Dermis microvascular lymphatic vessel endothelial cell (primary cell): ENCODE measurements at places on chromosomes 2 and 18. TPM values are rescaled to one million over a fixed set of nuclear protein-coding genes. Genes with fewer than 3 reads are reported as not detected.

- DNase-seq: no peak
These were observed 10.2 kb upstream of the ALPP start for GRCh38 chr2:232368311-232368731.

DNA sequence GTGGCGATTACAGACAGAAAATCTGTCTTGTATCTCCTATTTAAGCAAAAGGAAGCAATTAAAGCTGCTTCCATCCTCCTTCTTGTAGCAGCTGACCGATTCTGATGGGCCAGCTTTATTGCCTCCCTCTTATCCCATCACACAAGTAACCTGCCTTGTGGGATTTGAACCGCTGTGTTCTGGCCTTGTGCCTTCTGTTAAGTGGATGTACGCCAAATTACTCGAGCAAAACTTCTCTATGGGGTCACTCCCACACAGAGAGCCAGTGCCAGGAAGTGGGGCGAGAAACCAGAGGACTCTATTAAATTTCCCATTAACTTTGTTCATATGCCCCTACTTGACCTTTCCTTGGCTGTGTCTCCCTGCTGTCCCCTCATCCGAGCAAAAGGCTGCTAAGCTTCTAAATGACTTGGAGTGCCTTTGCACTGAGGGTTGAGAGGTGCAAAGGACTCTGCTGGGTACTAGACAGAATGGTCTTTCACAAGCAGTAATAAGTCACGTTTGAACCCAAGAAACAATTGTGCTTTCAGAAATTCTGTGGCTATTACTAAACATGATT, 672.5 kb downstream of the MBD2 start:
- no peak for DNase-seq

The FN1 gene
- total RNA-seq: 226 and 416 TPM in 2 replicates

- no peak for DNase-seq
These were observed 45.5 kb upstream of the TNFRSF11A start for GRCh38 chr18:62279561-62279960.

- no peak for DNase-seq
These were observed 55.8 kb upstream of the TNP1 start for GRCh38 chr2:216915557-216916150.

- DNase-seq: peak; percentile 71
These were observed 25.7 kb downstream of the SRBD1 start for GRCh38 chr2:45585267-45585861.

The NLRC4 gene
- total RNA-seq: under 0.01 TPM in 1 of 2 replicates, not detected in the other

GRCh38 chr2:78024996-78025395, 502.8 kb upstream of the LRRTM4 start:
- DNase-seq: no peak

GRCh38 chr2:8799004-8799403, 38.4 kb downstream of the KIDINS220 start:
- no peak for DNase-seq

The DPP4 gene
- total RNA-seq: 67.4 and 73.6 TPM in 2 replicates

DNA sequence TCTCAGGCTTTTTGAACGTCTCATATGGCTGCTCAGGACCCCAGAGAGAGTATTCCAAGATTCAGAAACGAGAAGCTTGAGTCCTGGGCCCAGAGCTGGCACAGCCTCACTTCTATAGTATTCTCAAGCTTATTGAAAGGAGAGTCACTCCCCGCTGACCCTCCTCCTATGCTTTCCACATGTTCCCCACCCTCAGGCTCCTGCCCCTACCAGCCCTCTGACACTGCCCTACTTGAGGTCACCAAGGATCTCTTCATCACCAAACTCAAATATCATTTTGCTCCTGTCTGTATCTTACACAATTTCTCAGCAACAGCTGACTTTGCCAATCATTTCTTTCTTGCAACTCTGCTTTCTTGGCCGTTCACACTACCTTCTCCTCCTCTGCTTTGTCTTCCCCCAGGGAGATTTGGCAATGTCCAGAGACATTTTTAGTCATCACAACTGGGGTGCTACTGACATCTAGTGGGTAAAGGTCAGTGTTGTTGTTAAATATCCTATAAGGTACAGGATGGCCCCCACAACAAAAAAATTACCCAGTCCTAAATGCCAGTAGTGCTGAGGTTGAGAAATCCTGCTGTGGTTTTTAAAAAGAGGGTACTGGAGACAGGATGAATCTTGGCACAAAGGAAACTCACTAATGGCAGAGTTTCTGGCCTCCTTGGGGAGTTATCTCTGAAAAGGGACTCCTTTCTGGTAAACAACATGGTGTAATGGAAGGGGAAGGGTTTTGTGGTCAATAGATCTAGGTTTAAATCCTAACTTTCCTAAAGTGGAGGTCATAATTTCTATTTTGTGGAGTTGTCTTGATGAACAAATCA, 26.9 kb upstream of the INSIG2 start:
- peak; percentile 7 for DNase-seq

GRCh38 chr18:12819322-12819721, 64.7 kb downstream of the PTPN2 start:
- DNase-seq: no peak

DNA sequence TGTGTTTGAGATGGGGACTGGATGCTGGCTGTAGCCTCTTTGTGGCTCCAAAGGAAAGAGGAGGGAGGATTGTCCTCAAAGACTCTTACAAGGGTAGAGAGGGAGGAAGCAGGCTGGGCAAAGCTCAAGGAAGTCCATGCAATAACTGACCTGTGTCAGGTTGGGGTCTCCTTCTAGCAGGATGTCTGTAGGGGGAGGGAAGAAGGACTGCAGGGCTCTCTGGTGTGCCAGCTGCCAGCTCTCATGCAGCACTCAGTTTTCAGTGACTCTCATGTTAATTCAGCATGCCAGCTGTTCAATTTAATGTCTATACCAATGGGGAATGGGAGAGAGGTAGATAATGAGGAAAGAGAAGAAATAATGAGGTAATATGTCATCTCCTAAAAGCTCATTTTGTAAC, 85.3 kb upstream of the RANBP2 start:
- DNase-seq: peak; percentile 39

GRCh38 chr2:54710216-54710615, 13.2 kb upstream of the EML6 start:
- no peak for DNase-seq

- no peak for DNase-seq
These were observed 19.4 kb downstream of the CENPA start for GRCh38 chr2:26805241-26805676.

- DNase-seq: no peak
These were observed 7.7 kb downstream of the CIB4 start for GRCh38 chr2:26633351-26633945.

DNA sequence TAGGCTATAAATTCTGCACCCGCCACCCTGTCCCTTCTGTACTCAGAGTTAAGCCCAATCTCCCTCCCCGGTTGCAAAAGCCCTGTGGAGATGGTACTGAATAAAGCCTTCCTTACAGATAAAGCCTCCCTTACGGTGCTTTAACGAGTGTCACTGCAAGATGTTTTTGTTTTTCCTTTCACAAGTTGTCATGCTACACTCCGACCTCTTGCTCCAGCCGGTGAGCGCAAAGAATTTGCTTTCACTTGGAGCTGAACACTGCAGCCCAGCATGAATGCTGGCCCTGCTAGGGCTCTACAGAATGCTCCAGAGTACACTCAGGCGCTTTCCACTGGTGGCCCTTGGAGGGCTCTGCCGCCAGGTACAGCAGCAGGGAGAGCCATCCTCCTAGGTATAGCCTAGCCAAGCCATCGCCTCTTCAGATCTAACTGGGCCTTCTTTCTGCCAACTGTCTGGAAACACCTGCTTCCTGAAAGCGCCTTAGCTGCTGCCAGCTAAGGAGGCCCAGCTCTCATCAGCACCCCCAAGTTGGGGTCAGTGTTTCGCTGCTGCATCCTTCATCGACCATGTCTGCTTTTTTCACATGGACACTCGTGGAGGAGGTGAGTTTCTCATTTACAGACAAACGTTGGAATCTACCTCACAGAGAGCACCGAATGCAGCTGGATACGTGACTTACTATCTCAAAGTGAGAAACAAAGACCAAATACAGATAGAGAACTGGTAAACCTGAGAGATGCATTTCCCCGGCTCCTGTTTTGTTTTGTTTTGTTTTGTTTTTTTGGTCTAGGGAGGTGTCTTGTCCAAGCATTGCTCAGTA, 13.4 kb upstream of the CREG2 start:
- peak; percentile 23 for DNase-seq

GRCh38 chr18:7812431-7813063, 245.4 kb downstream of the PTPRM start:
- peak; percentile 15 for DNase-seq

DNA sequence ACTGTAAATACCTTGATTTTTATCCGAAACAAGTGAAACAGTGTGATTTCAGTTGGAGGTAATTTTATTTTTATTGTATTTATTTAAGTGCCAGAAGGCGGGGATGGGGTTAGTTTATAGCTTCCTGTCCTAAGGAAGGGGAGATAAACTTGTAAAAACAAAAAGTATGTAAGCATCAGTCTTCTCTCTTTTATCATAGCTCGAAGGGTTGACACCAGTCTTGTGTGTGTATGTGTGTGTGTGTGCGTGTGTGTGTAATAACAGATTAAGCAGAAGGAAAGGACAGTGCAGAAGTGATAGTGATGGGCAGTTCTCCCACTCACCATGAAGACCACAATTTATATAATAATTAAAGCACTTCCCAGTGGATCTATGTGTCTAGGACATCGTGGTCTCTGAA, 793.3 kb downstream of the PLCL1 start:
- DNase-seq: no peak

- DNase-seq: no peak
These were observed 34.1 kb upstream of the UBE2F start for GRCh38 chr2:237932731-237933131.

The CAPG gene
- 62.4 and 63.6 TPM in 2 replicates for total RNA-seq
